ENCODE measurements at places on chromosomes 2 and 18.

- no peak for DNase-seq
These were observed 585.9 kb upstream of the SYT4 start for GRCh38 chr18:43863180-43863579.

GRCh38 chr2:7237466-7237865 is 320.3 kb downstream of the RNF144A start:
- DNase-seq, result no peak

GRCh38 chr2:1893856-1894255 is 149.5 kb upstream of the PXDN start:
- DNase-seq, result peak; percentile 34

DNA sequence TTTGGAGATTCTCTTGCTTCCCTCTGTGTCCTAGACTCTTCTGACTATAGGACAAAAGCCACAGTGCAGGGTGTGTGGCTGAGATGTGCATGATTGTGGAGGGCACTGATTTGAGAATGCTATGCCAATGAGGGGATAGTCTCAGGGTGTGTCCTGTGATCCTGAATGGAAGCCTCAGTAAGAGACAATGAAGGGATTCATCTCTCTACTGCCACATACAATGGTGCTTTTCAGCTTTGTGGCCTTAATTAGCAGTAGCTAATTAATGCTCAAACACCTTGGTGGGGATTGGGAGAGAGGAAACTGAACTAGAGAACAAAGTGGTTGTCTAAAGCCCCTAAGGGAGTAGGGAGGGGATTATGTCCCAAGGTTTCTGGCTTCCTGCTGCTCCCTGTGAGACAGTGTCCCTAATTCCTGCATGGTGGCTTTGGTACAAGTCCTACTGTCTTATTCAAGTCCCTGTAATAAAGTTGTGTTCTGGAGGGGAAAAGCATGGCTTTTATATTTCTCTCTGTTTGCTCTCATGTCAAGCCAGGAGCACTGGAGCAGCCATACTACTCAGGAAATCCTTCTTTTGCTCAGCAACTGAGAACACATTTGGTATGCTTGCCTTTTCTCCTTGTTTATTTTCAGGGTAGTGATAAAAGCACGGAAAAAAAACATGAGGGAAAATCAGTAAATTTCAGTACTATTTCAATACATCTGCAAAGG is 415.2 kb upstream of the TCF4 start:
- DNase-seq, result no peak

DNA sequence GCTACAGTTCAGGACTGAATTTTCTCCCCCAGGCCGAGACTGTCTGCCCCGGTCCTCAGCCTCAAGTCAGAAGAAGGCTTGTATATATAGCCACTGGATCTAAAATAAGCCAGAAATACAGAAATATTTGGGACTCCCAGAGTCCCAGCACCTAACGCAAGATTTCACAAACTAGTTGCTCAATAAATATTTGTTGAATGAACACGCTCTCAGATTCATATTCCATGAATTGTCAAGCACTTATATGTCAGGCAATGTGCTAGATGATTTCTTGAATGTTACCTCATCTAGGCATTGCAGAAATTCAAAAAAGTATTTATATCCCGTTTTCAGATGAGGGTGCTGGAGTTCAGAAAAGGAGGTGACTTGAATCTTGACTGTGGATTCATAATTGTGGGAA is 163.7 kb upstream of the KLHL29 start:
- DNase-seq, result no peak

DNA sequence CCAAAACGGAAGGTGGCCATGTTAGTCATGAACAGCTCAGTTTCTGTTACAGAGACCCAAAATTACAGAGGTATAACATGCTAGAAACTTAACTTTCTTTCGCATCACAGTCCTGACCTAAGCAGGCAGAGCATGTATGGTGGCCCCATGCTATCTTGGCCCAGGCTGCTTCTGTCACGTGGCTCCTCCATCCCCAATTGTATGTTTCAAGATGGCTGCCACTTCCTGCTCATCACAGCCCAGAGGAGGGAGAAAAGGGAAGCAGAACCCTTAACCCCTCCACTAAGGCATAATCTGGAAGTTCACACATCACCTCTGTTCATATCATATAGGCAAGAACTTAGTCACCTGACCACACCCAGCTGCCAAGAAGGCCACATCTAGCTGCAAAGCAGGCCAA is 28.7 kb downstream of the CDK15 start:
- DNase-seq, result no peak

Measured in adrenal gland (tissue), 19 donors.